ENCODE measurements at places on chromosomes 11 and 22.

- DNase-seq, result no peak
Observed at GRCh38 chr11:19392321-19392720, 151.6 kb upstream of the E2F8 start.

DNA sequence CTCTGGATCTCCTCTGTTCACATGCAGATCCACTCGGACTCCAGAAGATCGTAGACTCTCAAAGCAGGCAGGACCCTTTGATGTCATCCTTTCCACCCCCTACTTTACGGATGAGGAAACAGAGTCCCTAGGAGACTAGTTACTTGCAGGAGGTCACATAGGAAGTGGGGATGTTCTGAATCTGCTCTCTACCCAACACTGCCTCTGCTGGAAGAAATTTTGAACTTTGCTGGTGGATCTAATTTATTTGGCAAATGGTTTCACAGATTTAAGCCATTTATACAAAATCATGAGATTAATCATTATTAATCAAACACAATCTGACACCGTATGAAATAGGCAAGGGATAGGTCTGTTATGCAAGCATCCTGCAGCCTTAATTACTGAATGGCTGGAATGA, 55.0 kb upstream of the USP47 start:
- DNase-seq, result no peak

GRCh38 chr22:42021571-42021970, 23.0 kb downstream of the WBP2NL start:
- no peak for DNase-seq

DNA sequence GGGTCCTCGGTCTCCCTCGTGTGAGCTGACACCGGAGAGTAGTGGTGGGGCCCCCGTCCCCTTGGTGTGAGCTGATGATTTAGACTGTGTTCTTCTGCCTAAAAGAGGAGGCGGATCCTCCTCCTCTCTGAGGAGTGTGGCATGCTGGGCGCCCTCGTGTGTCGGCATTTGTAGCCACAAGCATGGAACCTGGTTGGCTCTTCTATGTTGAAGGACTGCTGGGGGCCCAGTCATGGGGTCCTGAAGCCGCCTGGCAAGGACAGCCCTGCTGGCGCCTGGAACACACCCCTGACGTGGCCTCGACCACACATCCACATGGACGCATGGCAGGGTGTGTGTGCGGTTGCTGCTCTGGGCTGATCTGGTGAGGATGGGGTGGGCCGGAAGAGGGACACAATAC, 50.2 kb downstream of the AP2A2 start:
- peak; percentile 37 for DNase-seq

DNA sequence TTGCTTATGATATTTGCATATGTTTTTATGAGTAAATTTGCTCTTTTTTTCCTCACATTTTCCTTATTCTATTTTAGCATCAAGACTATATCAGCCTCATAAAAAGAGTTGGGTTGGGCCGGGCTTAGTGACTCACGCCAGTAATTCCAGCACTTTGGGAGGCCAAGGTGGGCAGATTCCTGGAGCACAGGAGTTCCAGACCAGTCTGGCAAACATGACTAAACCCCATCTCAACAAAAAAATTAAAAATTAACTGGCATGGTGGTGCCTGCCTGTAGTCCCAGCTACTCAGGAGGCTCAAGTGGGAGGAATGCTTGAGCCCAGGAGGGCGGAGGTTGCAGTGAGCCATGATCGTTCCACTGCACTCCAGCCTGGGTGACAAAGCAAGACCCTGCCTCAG, 148.8 kb upstream of the ANO5 start:
- DNase-seq, result no peak

- DNase-seq, result no peak
Observed at GRCh38 chr22:48334971-48335370, 1492.7 kb downstream of the BRD1 start.

DNA sequence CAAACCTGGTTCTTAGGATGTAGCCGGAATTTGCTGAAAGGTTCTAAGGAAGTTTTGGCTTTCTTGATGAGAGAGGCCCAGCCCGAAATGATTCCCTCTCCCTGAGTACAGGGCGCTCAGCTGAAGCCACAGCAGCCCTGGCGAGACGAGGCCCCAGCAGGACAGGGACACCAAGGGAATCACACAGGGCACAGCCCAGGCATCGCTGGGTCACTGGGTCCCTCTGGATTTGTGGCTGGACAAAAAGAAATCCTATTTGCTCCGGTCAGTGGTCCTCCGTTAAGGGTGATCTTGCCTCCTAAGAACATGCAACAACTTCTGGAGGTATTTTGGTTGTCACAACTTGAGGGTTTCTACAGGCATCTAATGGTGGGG, 6.4 kb downstream of the FGF19 start:
- DNase-seq, result no peak

- DNase-seq, result no peak
Observed at GRCh38 chr11:1569251-1569780, 2.8 kb downstream of the DUSP8 start.

DNA sequence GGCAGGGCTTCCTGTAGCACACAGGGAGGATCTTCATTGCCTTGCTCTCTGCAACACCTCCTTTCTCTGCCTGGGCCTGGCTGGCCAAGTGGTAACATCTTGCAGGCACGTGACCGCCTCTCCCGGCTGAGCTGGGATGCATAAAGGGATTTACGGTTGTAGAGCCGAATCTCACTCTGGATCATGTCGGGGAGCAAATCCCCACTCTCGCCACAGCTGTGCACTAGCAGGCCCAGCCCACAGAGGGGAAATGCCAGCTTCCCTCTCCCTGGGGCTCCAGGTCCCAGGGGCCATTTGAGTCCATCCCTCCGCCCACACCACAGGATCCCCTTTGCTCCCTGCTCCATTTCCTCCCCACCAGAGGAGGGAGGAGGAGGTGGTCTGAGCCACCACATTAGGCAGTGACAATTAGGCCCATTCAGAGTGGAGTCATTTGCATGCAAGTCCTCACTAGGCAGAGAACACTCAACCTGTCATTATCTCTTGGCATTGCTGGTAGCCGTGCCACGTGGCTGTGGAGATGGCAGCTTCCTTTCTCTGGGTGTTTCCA, 196.7 kb downstream of the DSCAML1 start:
- no peak for DNase-seq

DNA sequence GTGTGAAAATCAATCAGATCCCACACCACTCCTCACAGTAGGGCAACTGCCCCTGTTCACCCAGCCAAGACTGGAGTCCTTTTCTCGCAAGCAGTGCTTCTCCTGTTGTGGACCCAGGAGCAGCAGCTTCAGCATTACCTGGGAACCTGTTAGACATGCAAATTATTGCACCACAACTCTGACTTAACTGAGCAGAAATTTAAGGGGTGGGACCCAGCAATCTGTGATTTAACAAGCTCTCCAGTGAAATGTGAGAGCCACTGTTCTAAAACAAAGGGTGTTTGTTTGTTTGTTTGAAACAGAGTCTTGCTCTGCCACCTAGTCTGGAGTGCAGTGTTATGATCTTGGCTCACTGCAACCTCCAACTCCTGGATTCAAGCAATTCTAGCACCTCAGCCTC, 591.4 kb downstream of the SOX6 start:
- no peak for DNase-seq

GRCh38 chr11:114044042-114044871, 15.3 kb upstream of the ZBTB16 start:
- DNase-seq, result no peak

DNA sequence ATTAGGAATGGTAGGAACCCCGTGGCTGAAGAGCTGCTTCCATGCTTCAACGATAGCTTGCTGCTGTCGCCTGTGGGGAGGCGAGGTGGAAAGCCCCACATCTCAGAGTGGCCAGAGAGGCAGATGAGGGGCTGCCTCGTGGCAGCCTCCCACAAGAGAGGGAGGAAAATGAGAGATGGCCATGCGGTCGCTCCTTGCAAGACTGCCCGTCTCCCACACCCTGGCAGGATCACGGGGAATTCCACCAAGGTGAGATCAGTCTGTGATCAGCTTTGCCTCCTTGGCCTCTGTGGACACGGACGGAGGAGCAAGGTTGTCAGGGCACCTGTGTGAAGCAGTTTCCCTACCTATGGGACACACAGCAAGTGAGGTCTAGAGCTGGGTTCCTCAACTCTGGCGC, 3.0 kb downstream of the CRYBA4 start:
- no peak for DNase-seq

DNA sequence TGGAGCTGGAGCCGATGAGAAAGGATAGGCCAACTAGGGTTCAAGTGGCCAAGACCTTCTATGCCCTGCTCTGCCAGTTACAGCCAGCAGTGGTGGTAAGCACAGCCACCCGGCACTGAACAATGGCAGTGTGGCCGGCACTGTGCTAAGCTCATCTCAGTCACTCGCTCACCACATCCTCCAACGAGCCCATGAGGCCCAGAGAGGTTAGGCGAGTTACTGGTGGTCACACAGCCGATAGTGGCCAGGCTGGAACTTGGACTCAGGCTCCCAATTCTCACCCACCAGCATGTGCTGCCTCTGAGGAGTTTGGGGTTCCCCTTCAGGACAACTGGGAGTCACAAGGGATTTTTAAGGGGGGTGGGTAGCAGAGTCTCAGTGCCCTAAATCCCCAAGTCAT, 66.4 kb downstream of the IGLL1 start:
- DNase-seq, result no peak

DNA sequence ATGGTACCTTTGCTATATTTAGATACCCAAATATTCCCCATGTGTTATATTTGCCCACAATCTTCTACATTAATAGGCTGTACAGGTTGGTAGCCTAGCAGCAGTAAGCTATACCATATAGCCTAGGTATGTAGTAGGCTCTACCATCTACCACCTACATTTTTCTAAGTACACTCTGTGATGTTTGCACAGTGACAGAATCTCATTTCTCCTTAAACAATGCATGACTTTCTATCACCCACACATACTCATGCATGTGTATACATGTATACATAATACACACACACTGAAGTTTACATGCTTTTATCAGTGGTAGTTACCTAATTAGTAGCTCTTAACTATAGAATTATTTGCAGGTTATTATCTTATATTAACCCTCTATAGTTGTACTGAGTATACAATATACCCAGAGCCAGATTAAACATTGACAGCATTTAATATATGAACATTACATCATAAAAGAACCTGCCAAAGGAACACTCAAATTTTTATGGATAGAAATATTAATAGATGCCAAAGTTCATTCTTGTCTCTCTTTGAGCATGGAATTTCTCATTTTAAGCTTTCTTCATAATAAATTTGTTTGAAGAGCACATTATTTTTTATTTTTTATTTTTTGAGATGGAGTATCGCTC, 51.4 kb downstream of the ELP4 start:
- DNase-seq, result no peak

DNA sequence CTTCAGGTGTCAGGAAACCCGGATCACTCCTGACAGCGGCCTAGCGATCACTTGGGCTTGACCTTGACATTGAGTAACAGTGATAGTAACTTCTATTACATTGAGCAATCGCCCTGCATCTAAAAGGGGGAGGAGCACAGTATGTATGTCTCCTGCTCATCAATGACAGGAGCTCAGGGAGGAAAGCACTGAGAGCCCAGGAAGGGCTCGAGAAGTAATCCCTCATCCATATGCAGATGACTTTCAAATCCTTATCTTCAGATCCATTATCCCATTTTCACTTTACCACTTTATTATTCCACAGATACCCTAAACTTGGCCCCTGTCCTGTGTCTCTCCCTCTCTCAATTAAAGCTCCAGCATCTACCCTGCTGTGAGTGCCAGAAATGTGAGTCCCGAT, 47.8 kb downstream of the ABTB2 start:
- DNase-seq, result no peak

- no peak for DNase-seq
Observed at GRCh38 chr11:101444164-101444563, 139.6 kb downstream of the TRPC6 start.

DNA sequence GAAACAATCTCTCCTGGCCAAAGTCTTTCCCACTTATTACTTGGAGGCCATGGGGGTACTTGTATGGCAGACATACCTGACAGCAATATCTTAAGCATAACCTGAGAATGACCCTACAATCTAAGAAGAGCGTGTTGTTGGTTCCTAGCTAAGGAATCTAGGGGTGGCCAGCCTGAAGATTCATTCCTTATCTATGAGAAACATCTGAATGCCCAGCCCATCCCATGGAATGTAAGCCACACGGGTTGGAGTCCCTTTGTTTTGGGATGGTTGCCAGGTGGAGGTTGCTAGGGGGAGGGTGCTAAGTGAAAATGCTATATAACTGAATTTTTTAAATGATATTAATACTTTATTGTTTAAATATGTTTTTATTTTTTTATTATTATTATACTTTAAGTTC, 725.0 kb downstream of the ETS1 start:
- DNase-seq, result no peak

DNA sequence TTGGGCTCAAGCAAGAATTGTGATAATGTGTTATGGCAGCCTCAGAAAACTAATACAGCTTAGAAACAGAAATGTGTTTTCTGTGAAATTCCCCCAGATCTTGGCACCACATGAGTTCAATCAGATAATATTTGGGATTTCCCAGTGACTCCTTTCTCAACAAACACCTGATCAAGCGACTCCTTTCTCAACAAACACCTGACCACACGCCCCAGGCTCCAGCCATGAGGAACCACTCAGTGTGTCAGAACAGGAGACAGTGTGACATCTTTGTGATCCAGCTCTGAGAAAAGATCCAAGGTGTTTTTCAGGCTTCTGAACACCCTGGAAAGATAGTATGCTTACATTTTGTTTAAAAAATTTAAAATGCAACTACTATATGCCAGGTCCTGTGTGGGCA, 1.9 kb upstream of the UVRAG start:
- DNase-seq, result no peak

DNA sequence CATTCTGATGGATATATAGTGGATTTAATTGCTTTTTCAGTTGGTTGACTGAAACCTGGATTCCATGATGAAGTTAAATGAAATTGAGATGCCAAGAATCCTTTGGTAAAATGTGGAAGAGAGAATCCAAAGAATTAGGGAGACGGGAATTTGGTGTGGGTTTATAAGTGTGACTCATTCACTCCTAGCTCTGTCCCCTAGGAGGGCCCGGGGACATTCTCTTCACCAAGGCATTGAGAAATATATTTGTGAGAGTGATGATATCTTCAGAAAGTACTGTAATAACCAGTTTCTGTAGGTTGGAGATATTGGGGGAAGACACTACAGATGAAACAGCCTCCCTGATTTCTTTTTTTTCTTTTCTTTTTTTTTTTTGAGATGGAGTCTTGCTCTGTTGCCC, 13.6 kb upstream of the PHOX2A start:
- DNase-seq, result no peak

DNA sequence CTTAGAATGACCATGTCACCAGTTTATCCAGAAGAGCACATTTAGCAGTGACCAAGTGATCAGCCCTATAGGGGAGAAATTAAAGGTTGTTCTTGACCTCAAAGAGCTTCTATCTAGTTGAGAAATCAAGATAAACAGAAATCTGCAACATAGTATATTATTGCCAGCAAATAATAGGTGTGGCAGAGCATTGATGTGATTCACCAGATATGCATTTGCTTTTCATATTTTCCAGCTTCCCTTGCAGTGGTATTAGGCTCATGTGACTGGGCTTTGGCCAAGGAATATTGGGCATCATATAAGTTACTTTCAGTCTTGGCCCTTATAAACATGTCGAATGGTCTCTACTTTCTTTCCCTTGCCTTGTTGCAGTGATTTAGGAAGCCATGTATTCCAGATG, 34.5 kb downstream of the COMMD9 start:
- no peak for DNase-seq

Data from inflammatory macrophage (primary cell).